ENCODE measurements at places on chromosomes 11 and 22. TPM values are rescaled to one million over a fixed set of nuclear protein-coding genes. Genes with fewer than 3 reads are reported as not detected.

Gene TEX54
- polyA plus RNA-seq: not detected

Gene SSTR3
- polyA plus RNA-seq: 2.3 TPM

Gene C11orf86
- polyA plus RNA-seq: 0.18 TPM

Gene ZNF70
- polyA plus RNA-seq: 4.3 TPM

Measured in spinal cord (tissue), 10 donors.